Activated naive CD4-positive, alpha-beta T cell treated with anti-CD3 and anti-CD28 coated beads, Interleukin-2, amount 50 U/mL, for 72 hours (primary cell): ENCODE measurements at places on chromosomes 16 and 17.

GRCh38 chr17:36923814-36924221 lies 13.5 kb upstream of the LHX1 start:
- no peak for DNase-seq

GRCh38 chr16:27392671-27393070 lies 9.3 kb upstream of the IL21R start:
- no peak for DNase-seq

GRCh38 chr17:77498791-77499698 lies 358.3 kb downstream of the SEC14L1 start:
- DNase-seq = peak; percentile 54

DNA sequence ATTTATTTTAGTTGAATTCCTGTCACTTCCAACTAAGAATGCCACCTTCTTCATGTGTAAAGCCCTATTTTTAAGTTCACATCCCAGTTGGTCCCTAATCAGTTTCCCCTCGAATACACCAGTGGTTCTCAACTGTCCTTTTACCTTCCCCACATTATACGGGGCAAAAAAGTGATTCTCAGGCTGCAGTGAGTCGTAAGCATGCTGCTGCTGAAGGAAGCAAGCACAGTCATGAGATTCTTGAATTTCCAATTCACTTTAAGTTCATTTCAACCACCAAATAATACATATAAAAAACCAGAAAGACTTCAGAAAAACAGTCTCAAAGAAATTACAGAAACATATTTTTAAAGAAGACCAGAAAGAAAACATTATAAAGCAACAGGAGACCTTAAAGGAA lies 47.9 kb downstream of the UBE2G1 start:
- no peak for DNase-seq

- no peak for DNase-seq
Measured at GRCh38 chr16:58464047-58464915, 35.7 kb upstream of the NDRG4 start.

GRCh38 chr17:10192972-10193371 lies 5.4 kb downstream of the GAS7 start:
- no peak for DNase-seq

GRCh38 chr17:51869387-51869786 lies 289.1 kb downstream of the CA10 start:
- DNase-seq = peak; percentile 13

DNA sequence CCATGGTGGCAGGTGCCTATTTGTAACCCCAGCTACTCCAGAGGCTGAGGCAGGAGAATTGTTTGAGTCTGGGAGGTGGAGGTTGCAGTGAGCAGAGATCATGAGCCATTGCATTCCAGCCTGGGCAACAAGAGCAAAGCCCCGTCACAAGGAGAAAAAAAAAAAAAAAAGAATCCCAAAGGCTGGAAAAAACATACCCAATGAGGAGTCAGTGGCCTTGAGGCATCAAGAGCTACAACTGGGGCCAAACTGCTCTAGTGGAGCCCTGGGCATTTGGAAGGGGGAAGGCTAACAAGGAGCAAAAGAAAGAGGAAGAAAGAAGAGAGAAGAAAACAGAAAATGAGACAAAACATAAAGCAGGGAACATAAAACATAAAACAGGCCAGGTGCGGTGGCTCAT lies 6.9 kb downstream of the CHST6 start:
- DNase-seq = no peak
